ENCODE measurements at places on chromosomes 7 and 10.

DNA sequence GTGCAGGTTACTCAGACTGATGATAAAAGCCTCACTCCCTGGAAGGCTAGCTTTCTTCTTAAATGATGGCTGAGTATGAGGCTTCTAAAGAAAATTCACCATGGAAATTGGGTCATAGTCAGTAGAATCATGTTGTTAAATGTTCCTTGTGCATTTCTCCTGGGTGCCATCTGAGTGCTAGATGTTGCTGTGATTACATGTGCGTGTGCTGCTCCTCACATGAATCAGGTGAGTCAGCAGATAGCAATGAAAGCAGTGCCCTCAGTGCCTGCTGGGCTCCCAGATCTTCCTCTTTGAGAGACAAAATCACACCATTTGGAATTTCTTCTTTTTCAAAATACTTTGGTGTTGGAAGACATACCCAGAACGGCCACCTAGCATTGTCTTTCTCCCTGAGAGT lies 331.7 kb downstream of the XPNPEP1 start:
- DNase-seq, result no peak

- no peak for DNase-seq
These were observed 78.1 kb upstream of the TOMM7 start for GRCh38 chr7:22900784-22901183.

DNA sequence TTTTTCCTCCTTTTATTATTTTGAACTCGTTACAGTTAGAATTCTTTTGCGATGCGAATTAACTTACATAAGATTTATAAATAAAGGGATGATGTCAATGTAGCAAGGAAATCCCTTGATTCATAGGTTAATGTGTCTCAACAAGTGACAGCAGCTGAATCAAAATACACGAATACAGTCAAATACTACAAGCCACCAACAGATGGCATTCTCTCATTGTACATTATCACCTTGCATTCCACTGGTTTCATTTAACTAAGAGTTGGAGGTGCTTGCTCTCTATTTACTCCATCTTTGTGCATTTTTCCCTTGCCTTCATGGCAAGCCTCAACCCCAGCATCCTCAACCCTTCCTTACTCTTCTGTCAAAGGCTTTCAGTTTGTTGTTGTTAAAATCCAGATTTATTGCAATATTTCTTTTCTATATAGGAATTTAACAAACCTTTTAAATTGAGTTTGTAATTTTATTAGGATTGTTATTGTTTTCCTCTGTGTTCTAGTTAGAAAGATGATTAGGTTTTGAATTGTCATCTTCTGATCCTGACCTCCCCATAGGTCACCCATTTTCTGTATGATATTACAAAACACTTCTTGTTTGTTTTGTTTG lies 78.3 kb downstream of the SLC25A40 start:
- DNase-seq, result no peak

DNA sequence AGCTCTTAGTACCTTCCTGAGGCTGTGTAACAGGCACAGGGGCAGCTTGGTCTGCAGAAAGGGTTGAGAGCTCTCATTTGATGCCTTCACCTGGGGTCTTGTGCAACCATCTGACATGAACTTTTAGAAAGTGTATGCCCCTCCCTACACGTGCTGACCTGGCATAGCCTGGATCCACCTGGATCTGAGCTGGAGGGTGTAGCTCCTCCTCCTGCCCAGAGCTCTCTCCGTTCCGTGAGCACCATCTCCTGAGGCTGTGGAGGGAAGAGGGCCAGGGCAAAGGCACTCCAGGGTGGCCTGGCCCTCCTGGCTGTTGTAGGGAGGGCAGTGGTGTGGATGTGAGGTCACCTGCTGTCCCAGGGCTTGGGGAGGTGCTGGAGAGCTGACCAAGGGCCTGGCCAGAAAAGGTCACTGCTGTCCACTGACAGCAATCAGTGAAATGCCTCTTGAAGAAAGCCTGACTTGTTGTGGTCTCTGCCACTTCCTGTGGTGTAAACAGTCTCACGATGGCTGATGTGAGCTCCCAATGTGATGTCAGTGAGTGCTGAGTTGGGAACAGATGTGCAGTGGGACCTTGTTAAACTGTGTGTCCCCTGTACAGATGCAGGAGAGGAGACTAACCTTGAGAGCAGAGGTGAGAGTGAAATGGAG lies 23.0 kb downstream of the AMZ1 start:
- DNase-seq, result no peak

- peak; percentile 6 for DNase-seq
These were observed at the start of gene GNG11 for GRCh38 chr7:93921607-93922566. GNG11 (plus strand) TSS chr7:93921735; CDS start chr7:93922138, 403 bp downstream.

DNA sequence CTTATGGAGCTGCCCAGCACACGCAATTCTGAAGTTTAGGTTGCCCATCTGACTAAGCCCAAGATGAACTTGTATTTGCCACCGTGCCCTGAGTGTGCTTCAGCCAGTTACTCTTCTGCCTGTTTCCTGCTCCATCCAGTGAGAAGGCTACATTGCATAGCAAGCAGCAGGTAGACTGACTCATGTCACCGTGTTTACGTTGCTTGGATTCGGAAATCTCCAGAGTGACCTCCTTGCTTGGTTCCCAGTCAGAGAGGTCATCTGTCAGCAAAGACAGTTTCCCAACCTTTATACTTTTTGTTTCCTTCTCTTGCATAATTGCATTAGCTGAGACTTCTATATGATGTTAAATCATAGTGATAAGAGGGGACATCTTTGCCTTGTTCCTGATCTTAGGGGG lies 30.9 kb downstream of the NACAD start:
- no peak for DNase-seq
